ENCODE measurements at places on chromosomes 1 and 21.

DNA sequence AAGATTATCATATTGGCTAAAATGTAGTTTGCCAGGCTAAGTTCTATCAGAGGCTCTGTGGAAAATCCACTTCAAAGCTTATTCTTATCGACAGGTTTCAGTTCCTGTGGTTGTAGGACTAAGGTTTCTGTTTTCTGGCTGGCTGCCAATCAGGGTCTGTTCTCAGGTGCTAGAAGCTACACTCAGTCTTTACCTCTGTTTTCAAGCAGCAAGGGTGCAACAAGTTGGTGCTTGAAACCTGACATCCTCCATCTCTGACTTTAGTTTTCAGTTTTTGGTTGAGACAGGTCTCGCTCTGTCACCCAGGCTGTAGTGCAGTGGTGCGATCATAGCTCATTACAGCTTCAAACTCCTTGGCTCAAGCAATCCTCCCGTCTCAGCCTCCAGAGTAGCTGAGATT is 15.3 kb upstream of the TMCO2 start:
- H3K27ac ChIP-seq: no peak overlapping the region
- no peak for DNase-seq
- H3K4me1 ChIP-seq: peaks cover 5% of the 10 kb centered on the region

DNA sequence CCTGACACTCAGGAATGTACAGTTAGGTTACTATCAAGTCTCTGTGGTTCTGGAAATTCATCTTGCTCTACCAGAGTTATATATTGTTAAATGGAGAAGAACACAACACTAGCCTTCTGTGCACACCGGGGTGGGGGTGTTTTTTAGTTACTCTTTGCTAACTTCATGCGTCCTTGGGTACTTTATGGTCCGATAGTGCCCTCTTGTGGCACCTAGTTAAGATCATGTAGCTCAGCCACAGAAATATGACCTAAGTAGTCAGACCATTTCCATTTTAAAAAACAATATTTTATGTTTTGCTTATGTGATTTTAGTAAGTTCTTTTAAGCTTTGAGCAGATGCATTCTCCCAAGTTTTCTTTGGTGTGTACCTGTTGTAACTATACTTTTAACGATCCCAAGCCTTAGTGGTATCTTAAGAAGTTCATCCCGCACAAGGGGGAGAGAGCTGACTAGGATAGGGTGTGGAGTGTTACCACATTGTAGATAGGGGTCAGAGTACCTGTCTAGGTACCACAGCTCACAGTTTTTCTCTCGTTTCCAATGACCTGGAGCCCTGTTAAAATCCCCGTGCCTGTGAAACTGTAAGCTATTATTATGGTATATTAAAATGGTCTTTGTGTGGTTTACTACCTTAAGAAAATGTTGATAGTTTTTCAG is 20.6 kb upstream of the SH3D21 start:
- H3K36me3 ChIP-seq: peaks cover 62% of the 10 kb centered on the region
- H3K4me3 ChIP-seq: no peak overlapping the region
- peaks cover 5% of the 10 kb centered on the region for H3K4me1 ChIP-seq
- no peaks in the 10 kb centered on the region for H3K27me3 ChIP-seq
- H3K27ac ChIP-seq: no peak overlapping the region

DNA sequence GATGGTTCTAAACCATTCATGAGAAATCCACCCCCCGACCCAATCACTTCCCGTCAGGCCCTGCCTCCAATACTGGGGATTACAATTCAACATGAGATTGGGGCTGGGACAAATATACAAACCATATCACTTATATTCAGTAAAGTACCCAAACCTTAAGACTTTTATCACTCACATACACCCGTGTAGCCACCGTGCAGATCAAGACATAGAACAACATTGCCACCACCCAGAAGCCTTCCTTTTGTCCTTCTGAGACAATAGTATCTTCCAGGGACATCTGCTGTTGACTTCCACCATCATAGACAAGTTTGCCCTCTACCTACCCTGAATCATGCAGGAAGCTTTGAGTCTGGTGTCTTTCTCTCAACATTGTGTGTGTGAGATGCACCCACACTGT is 37.5 kb downstream of the CLIC6 start:
- H3K27ac ChIP-seq: no peak overlapping the region
- H3K4me3 ChIP-seq: no peak overlapping the region

- H3K4me1 ChIP-seq: peaks cover 4% of the 10 kb centered on the region
- no peak overlapping the region for H3K27ac ChIP-seq
- H3K4me3 ChIP-seq: no peak overlapping the region
- DNase-seq: no peak
- peaks cover 15% of the 10 kb centered on the region for H3K27me3 ChIP-seq
Measured at GRCh38 chr1:51329443-51330325, 678 bp downstream of the TTC39A start.

GRCh38 chr1:48823168-48823567 is 46.5 kb upstream of the BEND5 start:
- no peaks in the 10 kb centered on the region for H3K27me3 ChIP-seq
- H3K4me3 ChIP-seq: no peak overlapping the region
- no peaks in the 10 kb centered on the region for H3K36me3 ChIP-seq
- H3K4me1 ChIP-seq: no peaks in the 10 kb centered on the region
- H3K27ac ChIP-seq: no peak overlapping the region

DNA sequence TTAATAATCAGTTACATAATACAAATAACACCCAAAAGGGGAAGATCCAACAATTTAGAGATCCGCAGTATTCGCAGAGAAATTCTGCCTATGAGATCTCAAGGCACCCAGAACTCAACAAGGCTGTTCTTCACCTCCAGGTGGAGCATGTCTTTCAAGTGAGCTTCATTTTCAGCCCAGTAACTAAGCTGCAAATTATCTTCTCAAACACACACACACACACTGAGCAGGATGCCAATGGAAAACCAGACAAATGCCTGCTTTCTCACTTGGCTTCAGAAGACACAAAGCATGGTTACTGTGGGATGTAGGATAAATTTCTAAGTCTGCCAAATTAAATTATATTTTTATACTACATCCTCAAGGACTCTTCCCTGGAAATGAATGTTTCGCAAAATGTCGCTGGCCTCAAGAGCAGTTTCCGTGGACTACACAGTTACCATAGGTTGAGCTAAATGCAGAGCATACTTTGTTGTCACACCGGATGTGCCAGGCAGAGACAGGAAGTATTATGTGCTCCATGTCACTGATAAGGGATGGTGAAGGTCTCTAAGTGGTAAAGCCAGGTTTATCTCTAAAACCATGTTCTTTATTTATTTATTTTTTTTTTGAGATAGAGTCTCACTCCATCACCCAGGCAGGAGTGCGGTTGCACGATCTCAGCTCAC is 30.3 kb downstream of the UBR4 start:
- H3K4me1 ChIP-seq: peaks cover 18% of the 10 kb centered on the region
- peaks cover 73% of the 10 kb centered on the region for H3K36me3 ChIP-seq
- H3K27ac ChIP-seq: no peak overlapping the region
- no peak overlapping the region for H3K4me3 ChIP-seq
- DNase-seq: no peak

DNA sequence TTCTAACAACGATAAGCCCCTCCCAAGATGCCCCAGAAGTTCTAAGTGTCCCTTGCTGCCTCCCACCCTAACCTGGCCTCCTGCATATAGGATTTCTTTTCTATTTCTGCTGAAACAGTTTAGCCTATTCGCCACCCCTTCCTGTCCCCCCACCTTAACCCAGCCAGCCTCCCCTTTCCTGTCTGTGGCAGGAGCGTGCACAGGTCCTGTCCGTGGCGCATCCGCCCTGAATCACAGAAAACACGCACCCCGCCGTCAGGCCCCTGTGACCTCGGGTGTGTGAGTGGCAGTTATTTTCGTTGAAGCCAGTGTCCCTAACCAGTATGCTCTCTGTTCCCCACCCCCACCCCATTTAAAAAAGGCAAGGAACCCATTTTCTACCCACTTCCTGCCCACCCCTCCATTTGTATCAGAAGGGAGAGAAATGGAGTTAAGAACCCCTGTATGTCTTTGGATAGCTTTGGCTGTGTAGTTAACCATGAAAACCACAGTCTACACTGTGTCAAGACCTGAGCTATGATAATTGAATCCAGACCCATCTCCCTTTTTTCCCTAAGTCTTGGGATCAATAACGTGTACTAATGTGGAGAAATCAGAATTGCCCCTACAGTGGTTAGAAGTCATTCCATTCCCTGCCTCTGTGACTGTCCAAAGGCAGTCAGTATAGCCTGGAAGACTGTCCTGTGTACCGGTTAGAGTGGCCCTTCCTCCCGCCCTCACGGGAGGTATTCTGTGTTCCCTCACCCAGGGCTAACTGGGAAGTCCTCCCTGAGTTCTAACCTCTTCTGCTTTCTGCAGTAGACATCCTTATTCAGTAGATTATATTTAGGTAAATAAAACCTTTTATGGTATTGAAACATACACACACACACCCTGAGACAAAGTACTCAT is 1.8 kb downstream of the PLEKHO1 start:
- peaks cover 25% of the 10 kb centered on the region for H3K36me3 ChIP-seq
- peak; percentile 61 for DNase-seq
- no peaks in the 10 kb centered on the region for H3K27me3 ChIP-seq
- H3K4me1 ChIP-seq: peaks cover 25% of the 10 kb centered on the region

All from CD8-positive, alpha-beta memory T cell (primary cell).